Stimulated activated CD8-positive, alpha-beta memory T cell treated with anti-CD3 and anti-CD28 coated beads, Interleukin-15, amount 100 ng/mL, for 48 hours (primary cell): ENCODE measurements at places on chromosomes 12 and 14.

DNA sequence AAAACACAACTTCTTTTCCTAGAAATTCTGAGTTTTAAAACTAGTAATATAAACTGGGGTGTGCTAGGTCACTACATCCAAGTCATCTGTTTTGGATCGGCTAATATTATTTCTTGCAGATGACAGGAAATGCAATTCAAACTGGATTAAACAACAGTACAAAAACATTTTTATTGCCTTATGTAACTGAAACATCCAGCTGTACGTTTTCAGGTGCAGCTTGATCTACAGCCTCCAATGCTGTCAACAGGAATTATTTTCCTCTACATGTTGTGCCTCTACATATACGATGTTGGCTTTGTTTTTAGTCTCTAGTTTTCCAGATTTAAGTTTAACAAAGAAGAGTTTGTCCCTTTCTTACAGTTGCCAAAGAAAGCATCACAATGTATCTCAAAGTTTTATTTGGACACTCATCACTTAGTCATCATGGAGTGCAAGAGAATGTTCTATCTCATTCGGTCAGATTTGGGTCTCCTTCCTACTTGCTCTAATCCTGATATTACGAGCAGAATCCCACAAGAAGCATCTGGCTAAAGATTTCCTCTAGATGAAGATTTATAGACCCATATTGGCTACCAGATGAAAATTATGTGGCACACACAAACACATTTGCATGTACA lies 326.7 kb downstream of the SLC6A15 start:
- DNase-seq = no peak

DNA sequence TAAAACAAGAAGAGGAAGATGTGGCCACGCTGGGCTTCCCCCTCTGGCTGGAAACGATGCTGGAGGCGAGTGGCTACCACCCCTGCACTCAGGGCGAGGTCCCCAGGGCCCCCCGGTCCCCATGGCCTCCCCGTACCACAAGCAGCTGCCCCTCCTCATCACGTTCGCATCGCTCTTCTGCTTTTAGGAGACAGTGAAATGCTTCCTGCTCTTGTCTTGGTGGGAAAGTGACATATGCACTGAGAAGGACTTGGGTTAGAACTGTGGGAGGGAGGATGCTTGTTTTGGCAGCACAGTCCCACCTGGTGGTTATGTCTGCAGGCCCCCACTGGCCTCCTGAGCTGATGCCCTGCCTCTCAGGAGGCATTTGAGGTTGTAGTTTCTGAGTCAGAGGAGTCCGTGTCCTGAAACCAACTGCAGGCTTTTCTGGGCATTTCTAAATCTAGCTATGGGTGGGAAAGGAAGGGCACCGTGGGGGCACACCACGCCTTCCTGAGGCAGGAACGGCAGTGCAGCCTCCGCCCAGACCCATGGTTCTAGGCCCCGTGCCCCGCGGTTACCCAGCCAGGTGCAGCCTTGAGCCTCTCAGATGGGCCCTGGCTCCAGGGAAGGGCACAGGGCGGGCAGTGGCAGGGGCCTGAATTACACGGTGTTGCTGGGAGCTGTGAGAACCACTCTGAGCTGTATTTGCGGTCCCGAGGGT lies 139.3 kb downstream of the ADGRD1 start:
- peak; percentile 42 for DNase-seq

GRCh38 chr12:33602515-33602914 lies 162.9 kb upstream of the SYT10 start:
- no peak for DNase-seq

DNA sequence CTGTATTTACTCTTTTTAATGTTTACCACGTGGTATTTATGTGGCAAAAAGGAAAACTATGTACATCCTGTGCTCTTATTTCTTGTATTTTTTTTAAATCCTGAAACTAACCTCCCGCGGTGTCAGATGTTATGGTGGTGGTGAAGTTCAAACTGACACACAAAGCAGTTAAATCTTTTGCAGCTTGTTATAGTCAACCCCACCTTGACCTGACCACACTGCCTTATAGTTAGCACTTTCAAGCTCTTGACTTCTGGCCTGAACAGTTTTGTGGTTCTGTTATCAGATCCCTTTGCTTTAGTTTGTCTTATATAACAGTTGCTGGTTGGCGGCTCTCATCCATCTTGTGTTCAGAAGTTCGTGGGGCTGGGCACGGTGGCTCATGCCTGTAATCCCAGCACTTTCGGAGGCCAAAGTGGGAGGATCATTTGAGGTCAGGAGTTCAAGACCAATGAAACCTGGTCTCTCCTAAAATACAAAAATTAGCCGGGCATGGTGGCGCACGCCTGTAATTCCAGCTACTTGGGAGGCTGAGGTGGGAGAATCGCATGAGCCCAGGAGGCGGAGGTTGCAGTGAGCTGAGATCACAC lies 2.1 kb downstream of the UNG start:
- no peak for DNase-seq

- DNase-seq = no peak
Measured at GRCh38 chr12:48022676-48023385, 18.6 kb upstream of the COL2A1 start.

DNA sequence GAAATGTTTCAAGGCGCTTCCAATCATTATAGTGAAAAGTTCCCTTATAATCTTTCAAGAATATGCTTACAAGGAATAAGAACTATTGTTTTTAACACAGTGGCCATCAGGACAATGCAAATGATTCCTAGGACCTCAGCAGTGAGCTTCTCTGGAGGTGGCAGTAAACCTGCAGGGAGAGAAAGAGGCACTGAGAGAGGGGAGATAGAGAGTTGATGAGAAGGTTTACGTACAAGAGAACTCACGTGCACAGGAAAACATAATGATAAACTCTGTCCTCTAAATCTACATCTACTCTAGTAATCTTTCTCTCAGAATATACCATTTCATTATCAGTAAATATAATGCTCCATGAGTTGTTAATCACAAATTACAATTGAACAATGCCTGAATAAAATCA lies 715 bp downstream of the KLRC4 start:
- no peak for DNase-seq
